ENCODE measurements at places on chromosomes 3 and 15. TPM values are rescaled to one million over a fixed set of nuclear protein-coding genes. Genes with fewer than 3 reads are reported as not detected.
A peak's percentile ranks its signal among the peaks of the same experiment; 100 is the strongest.

Gene DISP2
- total RNA-seq, result 1.5 TPM

Gene TMEM40
- 51.3 TPM for total RNA-seq

DNA sequence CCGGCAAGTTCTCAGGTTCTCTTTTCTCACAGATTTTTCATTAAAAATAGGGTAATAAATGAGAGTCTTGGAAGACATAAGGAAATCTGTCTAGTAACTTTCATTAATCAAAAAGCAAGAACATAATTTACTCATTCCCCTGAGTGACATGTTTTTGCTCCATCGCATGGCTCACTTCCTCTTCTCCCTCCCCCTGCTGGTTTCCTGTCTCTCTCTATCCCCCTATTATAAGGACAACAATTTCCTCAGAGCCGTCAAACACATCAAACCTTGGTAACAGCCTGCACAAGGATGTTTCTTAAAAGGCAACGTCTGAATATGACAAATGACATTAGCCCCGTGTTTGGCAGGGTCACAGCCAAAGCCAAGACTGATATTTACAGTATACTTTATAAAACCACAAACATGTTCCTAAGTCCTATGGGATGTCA, 1149.6 kb downstream of the IGSF11 start:
- H3K27me3 ChIP-seq, result peaks cover 31% of the 10 kb centered on the region
- no peak overlapping the region for H3K4me3 ChIP-seq
- H3K36me3 ChIP-seq, result no peaks in the 10 kb centered on the region

Gene SLC22A14
- total RNA-seq, result 0.29 TPM

Gene PEX11A
- total RNA-seq, result 8.8 TPM

Gene MOBP
- not detected for total RNA-seq

DNA sequence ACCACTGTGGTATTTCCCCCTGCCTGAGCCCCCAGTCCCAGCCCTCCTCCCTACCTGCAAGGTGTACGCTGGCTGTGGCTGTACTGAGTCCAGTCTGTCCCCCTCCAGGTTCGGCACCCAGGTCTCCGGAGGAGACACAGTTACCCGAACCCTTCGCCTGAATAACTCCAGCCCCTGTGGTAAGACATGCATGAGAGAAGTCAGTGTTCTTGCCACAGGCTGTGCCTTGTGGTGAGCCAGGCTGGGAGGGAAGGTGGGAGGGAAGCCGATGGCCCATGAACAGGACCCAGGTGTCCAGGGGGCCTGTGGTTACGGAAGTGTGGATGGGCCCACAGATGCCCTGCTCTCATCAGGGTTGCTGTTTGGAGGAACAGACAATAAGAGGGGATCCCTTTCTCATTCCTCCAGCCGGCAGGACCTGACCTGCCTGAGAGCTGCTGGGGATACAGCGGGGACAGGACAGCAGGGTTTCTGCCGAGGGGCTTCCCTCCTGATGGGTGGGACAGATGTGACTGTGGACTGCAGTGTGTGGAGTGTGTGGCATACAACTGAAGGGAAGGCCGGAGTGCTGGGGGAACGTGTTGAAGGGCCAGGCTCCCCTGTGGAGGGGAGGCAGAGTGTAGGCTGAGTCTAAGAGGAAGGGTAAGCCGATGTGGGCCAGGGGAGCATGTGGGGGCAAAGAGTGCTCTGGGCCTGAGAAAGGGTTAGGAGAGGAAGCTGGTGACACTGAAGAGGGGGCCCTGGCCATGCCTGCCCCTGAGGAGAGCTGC, 21.9 kb downstream of the ACAA1 start:
- no peaks in the 10 kb centered on the region for H3K4me1 ChIP-seq
- no peaks in the 10 kb centered on the region for H3K36me3 ChIP-seq
- DNase-seq, result no peak
- no peak overlapping the region for H3K4me3 ChIP-seq
- peaks cover 6% of the 10 kb centered on the region for H3K27me3 ChIP-seq

Gene CCDC54
- total RNA-seq, result not detected

GRCh38 chr3:80408030-80408721, 640.4 kb upstream of the ROBO1 start:
- no peak overlapping the region for H3K4me3 ChIP-seq
- H3K27ac ChIP-seq, result no peak overlapping the region
- no peaks in the 10 kb centered on the region for H3K36me3 ChIP-seq
- DNase-seq, result no peak
- no peaks in the 10 kb centered on the region for H3K4me1 ChIP-seq

GRCh38 chr3:113183748-113184661, 27.4 kb upstream of the BOC start:
- no peak overlapping the region for H3K27ac ChIP-seq
- no peak for DNase-seq
- H3K4me1 ChIP-seq, result peaks cover 4% of the 10 kb centered on the region
- H3K36me3 ChIP-seq, result no peaks in the 10 kb centered on the region
- no peaks in the 10 kb centered on the region for H3K27me3 ChIP-seq
- H3K4me3 ChIP-seq, result no peak overlapping the region

GRCh38 chr15:58526647-58527192, 94.9 kb downstream of the LIPC start:
- H3K4me3 ChIP-seq, result no peak overlapping the region
- peaks cover 1% of the 10 kb centered on the region for H3K27me3 ChIP-seq
- no peak overlapping the region for H3K27ac ChIP-seq
- H3K36me3 ChIP-seq, result no peaks in the 10 kb centered on the region

DNA sequence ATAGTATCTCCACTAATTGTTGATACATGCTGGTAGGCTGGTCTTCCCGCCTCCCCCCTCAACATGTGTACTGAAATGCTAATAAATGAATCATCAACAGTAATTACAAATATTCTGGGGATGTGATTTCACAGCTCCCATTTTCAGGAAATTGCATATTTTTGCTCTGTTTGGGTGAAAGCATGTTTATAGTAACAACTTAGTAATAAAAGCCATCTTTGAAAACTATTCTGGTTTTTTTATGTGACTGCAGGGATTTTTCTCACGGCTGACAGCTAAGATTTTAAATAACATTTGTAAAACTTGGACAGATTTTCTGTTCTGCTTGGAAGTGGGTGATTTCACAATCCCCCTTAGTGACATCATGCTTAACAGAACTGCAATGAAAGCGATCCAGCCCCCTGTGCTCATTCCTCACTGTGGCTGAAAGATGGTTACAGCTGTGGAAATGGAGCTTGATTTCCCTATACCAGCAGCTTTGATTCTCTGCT, 25.6 kb upstream of the FAM174B start:
- no peaks in the 10 kb centered on the region for H3K36me3 ChIP-seq
- no peak overlapping the region for H3K27ac ChIP-seq
- no peak for DNase-seq
- H3K4me3 ChIP-seq, result no peak overlapping the region

Gene C2CD4A
- 1.7 TPM for total RNA-seq

DNA sequence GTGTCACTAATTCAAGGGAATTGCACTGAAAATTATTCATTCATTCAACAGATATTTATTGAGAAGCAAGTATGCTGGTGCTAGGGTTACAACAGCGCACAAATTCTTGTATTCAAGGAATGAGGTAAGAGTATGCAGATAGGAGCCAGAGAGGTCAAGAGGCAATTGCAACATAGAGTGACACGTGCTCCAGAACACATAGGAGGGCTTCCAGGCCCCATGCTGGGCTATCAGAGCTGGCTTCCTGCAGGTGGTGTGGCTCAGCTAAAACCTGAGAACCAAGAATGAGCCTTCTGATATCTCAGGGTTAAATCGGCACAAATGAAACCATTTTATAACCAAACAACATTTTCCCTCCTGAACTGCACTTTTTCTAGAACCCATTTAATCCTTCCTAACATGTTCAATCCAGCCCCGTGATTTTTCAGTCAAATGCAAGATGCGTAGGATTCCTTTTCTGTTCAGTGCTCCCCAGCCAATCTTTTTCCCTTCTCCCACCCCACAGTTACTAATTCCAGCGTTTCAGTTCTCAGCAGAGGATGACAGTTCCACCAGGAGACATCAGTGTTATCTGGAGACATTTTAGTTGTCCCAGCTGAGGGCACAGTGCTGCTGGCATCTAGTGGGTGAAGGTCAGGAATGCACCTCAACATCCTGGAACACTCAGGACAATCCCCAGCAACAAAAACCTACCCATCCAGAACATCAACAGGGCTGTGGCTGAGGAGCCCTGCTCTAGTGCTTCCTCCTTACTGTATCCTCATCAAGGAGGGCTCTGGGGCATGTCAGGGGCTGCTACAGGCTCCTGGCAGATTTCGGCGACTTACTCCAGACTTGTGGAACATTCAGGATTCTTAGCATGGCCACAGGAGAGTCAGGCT, 13.1 kb downstream of the CCR5AS start:
- no peak overlapping the region for H3K27ac ChIP-seq
- no peaks in the 10 kb centered on the region for H3K36me3 ChIP-seq
- DNase-seq, result no peak
- peaks cover 13% of the 10 kb centered on the region for H3K27me3 ChIP-seq
- H3K4me1 ChIP-seq, result no peaks in the 10 kb centered on the region

Gene MORC1
- total RNA-seq, result not detected

DNA sequence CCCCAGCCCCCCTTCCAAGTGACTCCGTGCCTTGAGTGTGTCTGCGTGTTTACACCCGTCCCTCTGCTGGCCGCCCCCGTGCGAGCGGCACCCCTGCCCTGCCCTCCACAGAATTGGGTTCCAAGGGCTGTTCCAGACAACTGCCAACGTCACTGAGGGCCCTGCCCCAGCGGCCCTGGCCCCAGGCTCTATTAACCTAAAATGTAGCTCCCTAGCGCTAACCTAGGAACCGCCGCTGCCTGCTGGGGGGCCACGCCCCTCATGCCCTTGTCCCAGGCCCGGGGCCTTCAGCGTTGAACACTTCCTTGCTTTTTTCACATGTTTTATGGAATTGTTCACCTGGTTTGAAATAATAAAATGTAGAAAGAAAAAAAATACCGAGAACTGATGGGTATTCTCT, 10.0 kb upstream of the SEMA3B start:
- H3K4me3 ChIP-seq, result peak overlapping the region; percentile 49
- H3K27ac ChIP-seq, result peak overlapping the region; percentile 90
- H3K4me1 ChIP-seq, result peaks cover 16% of the 10 kb centered on the region
- no peaks in the 10 kb centered on the region for H3K27me3 ChIP-seq

- no peaks in the 10 kb centered on the region for H3K36me3 ChIP-seq
- H3K4me1 ChIP-seq, result peaks cover 26% of the 10 kb centered on the region
- peak overlapping the region; percentile 97 for H3K4me3 ChIP-seq
- H3K27ac ChIP-seq, result peak overlapping the region; percentile 94
- peaks cover 30% of the 10 kb centered on the region for H3K27me3 ChIP-seq
Observed at GRCh38 chr3:159761848-159762635, 226.6 kb upstream of the IL12A start.

- H3K4me3 ChIP-seq, result no peak overlapping the region
- H3K27me3 ChIP-seq, result no peaks in the 10 kb centered on the region
- no peak for DNase-seq
- no peaks in the 10 kb centered on the region for H3K36me3 ChIP-seq
Observed at GRCh38 chr3:178436773-178437172, 99.5 kb upstream of the KCNMB2 start.

- no peak for DNase-seq
- no peak overlapping the region for H3K27ac ChIP-seq
- H3K27me3 ChIP-seq, result no peaks in the 10 kb centered on the region
- H3K36me3 ChIP-seq, result no peaks in the 10 kb centered on the region
- peaks cover 38% of the 10 kb centered on the region for H3K4me1 ChIP-seq
Observed at GRCh38 chr3:16392065-16392464, 121.4 kb downstream of the RFTN1 start.

Gene QARS1
- 480 TPM for total RNA-seq

- no peak overlapping the region for H3K4me3 ChIP-seq
- H3K4me1 ChIP-seq, result no peaks in the 10 kb centered on the region
- DNase-seq, result no peak
- no peak overlapping the region for H3K27ac ChIP-seq
Observed at GRCh38 chr3:15889936-15890335, 92.2 kb upstream of the ANKRD28 start.

DNA sequence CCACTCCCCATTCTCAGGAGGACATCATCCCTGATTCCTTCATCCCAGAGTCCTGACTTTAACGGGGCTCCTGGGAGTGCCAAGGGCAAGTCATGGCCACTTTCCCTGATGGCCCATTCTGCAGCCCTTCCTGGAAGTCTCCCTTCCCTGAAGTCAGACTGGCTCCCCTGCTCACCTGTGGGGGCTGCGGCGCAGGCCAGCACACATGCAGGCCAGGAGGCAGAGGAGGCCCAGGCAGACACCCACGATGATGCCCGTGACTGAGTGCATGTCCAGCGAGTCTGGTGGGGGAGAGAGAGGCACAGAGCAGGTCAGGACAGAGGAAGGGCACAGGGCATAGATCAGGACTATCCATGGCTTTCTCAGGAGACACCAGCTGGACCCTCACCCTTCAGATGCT, 8.6 kb upstream of the IGDCC3 start:
- no peak for DNase-seq
- H3K4me1 ChIP-seq, result peaks cover 25% of the 10 kb centered on the region
- no peak overlapping the region for H3K27ac ChIP-seq
- H3K4me3 ChIP-seq, result no peak overlapping the region

- peak overlapping the region; percentile 90 for H3K4me3 ChIP-seq
- peaks cover 12% of the 10 kb centered on the region for H3K36me3 ChIP-seq
- no peak for DNase-seq
- H3K4me1 ChIP-seq, result peaks cover 47% of the 10 kb centered on the region
- H3K27ac ChIP-seq, result peak overlapping the region; percentile 32
Observed at GRCh38 chr3:4981294-4981664, 2.0 kb downstream of the BHLHE40 start.

- H3K4me1 ChIP-seq, result no peaks in the 10 kb centered on the region
- no peak overlapping the region for H3K4me3 ChIP-seq
- DNase-seq, result no peak
Observed at GRCh38 chr3:139281096-139281495, 62.7 kb upstream of the MRPS22 start.

GRCh38 chr15:33148129-33148751, 46.3 kb downstream of the FMN1 start:
- no peak overlapping the region for H3K4me3 ChIP-seq
- H3K27ac ChIP-seq, result no peak overlapping the region
- peaks cover 20% of the 10 kb centered on the region for H3K36me3 ChIP-seq
- peaks cover 45% of the 10 kb centered on the region for H3K4me1 ChIP-seq
- H3K27me3 ChIP-seq, result no peaks in the 10 kb centered on the region

Gene MINAR1
- 3.0 TPM for total RNA-seq

Gene RPUSD3
- 55.0 TPM for total RNA-seq

Gene CHRFAM7A
- 0.55 TPM for total RNA-seq

DNA sequence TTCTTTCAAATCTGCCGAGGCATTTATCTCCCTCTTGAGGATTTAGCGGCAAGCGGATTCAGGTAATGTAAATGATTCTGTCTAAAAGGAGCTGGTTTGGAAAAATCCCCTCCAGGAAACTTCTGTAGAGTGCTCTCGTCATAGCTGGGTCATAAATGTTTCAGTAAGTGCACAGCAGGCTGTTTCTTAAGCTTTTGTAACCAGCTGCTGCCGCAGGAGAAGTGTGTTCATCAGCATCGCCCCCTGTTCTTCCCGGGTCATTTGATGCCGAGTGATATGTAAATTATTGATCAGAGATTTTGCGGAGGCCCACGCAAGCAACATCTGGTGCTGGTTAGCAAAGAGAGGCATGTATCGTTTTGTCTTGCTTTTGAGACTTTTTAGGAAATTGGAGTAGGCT, 53.1 kb downstream of the DNASE1L3 start:
- peaks cover 43% of the 10 kb centered on the region for H3K4me1 ChIP-seq
- H3K27me3 ChIP-seq, result no peaks in the 10 kb centered on the region
- DNase-seq, result no peak
